ENCODE measurements at places on chromosomes 2 and 18.
A peak's percentile ranks its signal among the peaks of the same experiment; 100 is the strongest.

- DNase-seq: no peak
Measured at GRCh38 chr2:2805263-2805662, 474.2 kb upstream of the MYT1L start.

DNA sequence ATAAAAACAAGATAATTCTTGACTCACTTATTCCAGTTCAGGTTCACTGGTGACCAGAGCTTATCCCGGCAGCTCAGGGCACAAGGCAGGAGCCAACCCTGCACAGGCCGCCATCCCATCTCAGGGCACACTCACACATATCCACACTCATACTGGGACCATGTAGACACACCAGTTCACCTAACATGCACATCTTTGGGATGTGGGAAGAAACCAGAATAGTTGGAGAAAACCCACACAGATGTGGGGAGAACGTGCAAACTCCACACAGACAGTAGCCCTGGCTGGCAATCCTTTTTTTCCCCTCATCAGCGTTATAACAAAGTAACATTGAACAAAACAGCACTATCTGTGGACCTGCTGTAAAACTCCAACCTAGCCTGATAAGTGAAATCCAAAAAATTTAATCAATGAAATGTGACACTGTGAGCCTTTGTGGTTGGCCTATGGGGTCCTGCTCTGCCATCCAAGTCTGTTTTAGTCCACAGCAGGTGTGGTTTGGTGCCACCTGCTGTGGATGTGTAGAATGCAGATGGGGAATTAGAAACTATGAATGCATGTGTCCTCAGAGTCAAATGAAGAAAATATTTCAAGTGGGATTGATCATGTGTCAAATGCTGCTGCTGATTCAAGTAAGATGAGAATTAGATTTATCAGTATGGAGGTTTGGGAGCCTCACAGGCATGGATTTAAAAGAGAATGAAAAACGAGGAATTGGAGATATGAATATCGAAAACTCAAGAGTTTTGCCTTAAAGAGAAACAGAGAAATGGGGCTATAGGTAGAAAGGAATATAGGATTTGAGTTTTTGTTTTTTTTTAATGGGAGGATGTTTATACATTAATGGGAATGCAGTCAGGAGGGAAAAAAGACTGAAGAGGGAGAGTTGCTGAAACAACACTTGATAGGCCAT lies 47.0 kb downstream of the UGP2 start:
- DNase-seq: no peak

DNA sequence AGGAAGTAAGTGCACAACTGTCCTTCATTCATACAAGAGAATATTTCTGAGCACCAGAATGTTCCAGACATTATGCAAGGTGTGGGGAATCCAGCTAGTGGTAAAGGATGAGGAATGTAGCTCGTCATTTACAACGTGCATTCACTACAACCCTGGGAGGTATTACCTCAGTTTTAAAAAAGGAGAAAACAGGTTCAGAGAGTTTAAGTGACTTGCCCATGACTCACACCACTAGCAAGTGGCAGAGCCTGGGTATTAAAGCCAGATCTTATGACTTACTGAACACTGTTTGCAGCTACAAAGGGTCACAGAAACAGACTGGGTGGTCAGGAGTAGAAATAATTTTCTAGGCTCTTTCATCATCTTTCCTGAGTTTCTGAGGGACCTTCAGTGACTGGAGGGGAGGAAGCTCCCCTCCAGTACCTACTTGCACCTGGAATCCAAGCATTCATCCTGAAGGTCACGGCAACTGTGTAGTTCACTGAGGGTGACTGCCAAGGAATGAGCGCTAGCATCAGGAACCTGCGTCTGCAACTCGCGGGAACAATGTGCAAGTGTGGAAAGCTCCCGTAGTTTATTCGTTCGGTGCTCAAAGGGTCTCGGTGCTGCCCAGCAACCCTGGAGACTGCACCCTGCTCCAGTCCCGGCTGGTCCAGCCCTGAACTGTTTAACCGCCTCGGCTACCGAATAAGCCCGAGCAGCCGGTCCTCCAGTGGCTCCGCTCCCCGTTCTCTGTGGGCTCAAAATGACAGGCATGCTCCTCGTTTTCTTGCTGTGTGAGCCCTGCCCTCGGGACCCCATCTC lies 647 bp downstream of the CCDC121 start:
- DNase-seq: peak; percentile 82

- peak; percentile 26 for DNase-seq
Measured at GRCh38 chr2:111201214-111201613, 80.5 kb downstream of the BCL2L11 start.

DNA sequence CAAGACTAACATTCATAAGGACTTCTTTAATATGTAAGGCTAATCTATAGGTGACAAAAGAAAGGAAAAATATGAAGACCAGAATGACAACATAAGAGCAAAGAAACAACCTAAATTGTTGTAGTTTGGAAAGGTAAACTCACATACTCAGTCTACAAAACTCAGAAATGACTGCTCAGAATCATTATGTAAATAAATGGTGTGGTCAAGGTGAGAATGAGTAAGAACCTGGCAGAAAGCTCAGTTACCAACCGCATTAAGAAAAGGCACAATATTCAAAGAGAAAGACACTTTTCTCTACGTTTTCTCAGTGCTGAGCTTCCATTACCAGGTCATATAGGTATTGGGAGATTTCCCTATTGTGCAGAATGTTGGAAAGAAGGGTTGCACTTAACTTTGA lies 15.8 kb downstream of the ATF2 start:
- no peak for DNase-seq

DNA sequence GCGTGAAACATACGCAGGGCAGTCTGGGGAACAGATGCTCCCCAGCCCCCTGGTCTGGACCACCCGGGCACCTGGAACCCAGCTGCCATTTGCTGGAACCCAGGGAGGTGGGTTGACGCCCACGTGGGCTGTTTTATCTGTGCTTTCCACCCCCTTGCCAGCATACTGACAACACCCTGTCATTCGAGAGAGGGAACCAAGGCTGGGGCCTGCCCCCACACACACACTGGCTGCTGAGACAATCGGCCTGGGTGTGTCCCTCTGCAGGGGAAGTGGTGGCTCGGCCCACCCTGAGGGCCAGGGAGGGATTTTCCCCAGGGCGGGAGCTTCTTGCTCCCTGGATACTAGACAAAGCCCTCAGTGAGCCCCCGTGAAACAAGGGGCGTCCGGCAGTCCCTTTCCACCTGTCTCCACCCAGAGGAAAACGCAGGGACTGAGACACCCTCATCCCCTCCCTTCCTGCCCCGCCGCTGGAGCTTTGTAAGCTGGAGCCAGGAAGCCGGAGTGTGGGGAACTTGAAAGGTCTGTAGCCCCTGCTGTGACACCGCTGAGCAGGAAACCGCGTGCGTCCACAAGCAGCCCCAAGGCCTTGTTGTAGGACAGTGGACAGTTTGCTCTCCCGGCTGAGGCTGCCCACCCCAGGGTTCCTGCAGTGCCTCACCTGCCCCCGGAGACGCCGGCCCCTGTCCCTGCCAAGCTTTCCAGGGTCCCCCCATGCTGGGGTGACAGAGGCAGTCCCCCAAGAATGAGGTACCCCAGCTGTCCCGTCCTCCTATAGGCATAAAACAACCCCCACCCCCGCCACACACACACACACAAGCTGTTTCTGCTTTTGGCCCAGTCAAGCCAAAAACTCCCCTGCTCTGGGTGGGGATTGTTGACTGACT lies 14.1 kb upstream of the KLF11 start:
- peak; percentile 89 for DNase-seq

DNA sequence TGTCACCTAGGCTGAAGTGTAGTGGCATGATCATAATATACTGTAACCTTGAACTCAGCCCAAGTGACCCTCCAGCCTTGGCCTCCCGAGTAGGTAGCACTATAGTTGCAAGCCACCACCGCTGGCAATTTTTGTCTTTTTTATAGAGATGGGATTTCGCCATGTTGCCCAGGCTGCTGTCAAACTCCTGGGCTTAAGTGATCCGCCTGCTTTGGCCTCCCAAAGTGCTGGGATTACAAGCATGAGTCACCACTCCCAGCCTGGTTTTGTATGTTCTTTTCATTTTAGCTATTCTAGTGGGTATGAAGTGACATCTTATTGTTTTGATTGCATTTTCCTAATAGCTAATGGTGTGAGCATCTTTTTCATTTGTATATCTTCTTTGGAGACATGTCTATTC lies 11.3 kb upstream of the EXOC6B start:
- DNase-seq: no peak

GRCh38 chr2:200051611-200051945 lies 96.2 kb downstream of the MAIP1 start:
- DNase-seq: no peak

- peak; percentile 90 for DNase-seq
Measured at GRCh38 chr2:172103471-172104272, 972 bp upstream of the DLX2 start.

DNA sequence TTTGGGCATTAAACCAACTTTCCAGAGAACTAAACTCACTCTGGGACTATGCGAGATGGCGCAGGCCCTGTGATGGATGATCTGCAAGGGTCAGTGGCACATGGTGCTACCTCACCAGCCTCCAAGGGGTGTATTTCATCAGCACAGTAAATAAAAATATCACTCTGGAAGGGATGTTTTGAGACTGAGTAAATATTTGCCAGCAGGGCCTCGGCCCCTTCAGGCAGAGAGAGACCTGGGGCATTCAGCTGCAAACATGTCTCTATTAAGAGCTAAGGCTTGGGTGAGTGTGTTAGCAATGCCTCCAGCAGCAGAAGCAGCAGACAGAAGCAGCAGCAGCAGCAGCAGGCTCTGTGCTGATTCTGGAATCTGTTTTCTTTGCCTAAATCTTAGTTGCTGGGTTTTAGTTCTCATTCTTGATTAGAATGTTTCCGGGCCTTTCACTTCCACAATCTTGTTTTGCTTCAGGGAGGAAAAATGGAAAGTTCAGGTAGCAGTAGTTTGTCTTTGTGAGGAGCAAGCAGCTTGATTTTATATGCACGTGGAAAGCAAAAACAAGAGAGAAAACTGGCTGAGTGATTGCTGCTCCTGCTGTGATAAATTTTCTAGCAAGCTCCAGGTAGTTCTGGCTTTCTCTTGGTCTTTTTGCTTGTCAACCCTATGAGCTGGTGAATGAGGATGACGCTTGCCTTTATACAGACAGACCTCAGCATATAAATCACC lies 18.6 kb downstream of the ADCYAP1 start:
- no peak for DNase-seq

GRCh38 chr2:9937968-9938367 lies 13.5 kb upstream of the GRHL1 start:
- DNase-seq: no peak

DNA sequence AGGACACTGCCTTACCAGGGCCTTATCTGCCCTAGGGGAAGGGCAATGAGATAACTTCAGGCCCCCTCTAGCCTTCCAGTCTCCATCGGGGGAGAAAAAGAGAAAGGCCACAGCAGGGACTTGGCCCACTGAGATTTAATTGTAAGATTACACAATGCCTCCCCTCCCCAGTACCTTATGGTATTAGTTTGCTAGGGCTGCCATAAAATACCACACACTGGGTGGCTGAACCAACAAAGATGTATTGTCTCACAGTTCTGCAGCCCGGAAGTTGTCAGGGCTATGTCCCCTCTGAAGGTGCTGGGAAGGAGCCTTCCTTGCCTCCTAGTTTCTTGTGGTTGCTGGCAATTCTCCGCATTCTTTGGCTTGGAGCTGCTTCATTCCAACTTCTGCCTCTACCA lies 34.8 kb upstream of the SPATA3 start:
- peak; percentile 77 for DNase-seq

DNA sequence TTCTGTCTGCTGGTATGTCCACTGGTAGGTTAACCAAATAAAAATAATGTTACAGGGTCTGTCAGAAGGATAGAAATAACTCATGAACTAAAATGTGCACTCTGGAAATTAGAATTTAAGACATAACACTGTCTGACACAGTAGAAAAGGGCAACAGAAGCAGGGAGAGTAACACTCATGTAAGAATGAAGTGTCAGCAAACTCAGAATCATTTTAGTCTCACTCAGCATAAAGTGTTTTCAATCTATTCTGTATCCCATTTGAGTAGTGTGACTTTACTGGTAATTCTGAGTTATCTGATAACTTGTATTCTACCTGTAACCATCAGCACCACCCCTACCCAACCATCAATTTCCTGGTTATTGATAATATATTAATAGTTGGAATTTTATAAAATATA lies 68.3 kb downstream of the PIAS2 start:
- DNase-seq: no peak

- no peak for DNase-seq
Measured at GRCh38 chr2:189657867-189658266, 3.4 kb upstream of the ASNSD1 start.

DNA sequence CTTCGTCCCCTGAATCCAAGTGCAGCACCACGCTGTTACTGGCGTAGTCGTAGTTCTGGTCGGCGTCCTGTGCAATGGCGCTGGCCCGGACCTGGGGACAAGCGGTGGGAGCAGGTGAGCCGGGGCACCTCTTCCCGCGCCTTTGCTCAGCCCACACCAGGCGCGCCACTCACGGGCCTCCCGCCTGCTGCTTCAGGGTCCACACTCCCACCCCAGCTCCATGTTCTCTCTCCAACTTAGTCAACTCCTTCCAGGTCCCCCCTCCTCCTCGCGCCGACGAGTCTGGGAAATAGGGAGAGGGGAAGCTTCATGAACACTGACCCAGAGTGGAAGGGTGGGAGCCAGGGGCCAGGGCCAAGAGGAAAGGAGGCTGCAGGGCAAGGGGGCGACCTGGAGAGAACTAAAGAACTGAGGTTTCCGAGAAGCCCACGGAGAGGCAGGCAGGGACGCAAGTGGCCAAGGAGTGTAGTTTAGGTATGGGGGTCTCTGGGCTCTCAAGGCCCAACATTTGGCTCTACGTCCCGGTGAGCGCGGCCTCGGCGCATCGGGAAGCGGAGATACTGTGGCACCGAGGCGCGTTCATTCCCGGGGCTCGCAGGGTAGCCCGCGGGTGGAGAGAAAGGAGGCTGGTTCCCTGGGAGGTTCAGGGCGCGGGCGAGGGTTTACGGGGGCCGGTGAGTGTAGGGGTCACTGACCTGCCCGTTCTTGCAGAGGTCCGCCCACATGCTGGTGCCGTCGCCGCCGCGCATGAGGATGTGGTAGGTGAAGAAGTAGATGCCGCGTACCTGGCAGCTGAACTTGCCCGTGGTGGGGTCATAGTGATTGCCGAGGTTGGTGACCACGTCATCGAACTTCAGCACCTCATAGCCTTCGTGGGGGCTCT lies 1.4 kb downstream of the C1QL2 start:
- no peak for DNase-seq

DNA sequence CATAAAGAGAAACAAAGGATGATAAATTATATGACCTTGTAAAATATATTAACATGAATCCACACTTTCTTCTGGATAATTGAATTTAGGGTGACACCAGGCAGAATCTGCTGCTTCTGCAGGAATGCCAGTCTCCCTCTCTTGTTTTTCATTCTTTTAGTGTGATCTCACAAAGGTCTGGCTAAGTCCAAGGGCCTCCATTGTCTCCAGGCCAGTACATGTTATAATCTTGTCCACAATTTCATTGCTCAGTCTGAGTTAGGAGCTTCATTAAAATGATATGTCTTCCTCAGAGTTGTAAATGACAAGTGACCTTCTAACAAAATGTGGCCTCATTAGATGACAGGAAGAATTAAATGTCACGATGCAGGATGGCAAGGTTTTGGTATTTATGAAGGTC lies 110.2 kb downstream of the APOB start:
- DNase-seq: no peak

- DNase-seq: no peak
Measured at GRCh38 chr18:39845106-39845505, 2109.9 kb upstream of the PIK3C3 start.
